Bronchial epithelial cell (primary cell): ENCODE measurements at places on chromosomes 4 and X. TPM values are rescaled to one million over a fixed set of nuclear protein-coding genes. Genes with fewer than 3 reads are reported as not detected.

TMPRSS11F gene
- total RNA-seq, result 1.6 and 2.3 TPM in 2 replicates

PHOX2B gene
- total RNA-seq, result not detected in 2 replicates

NAT8L gene
- total RNA-seq, result not detected in 2 replicates

SCFD2 gene
- total RNA-seq, result 10.8 and 21.9 TPM in 2 replicates

GYPB gene
- total RNA-seq, result not detected in 2 replicates

PAGE4 gene
- not detected in 2 replicates for total RNA-seq

MAGEA12 gene
- total RNA-seq, result not detected in 2 replicates

HTRA3 gene
- total RNA-seq, result under 0.01 and 0.26 TPM in 2 replicates

INTU gene
- total RNA-seq, result 3.9 and 6.7 TPM in 2 replicates

OR13H1 gene
- total RNA-seq, result not detected in 2 replicates

TMSB15A gene
- total RNA-seq, result not detected in 2 replicates

DYNLT3 gene
- total RNA-seq, result 38.7 and 93.2 TPM in 2 replicates

LPAR4 gene
- not detected in 2 replicates for total RNA-seq

TMSB15C gene
- 0.79 and 1.8 TPM in 2 replicates for total RNA-seq

NAP1L3 gene
- total RNA-seq, result not detected in 2 replicates

KLB gene
- under 0.01 TPM in 2 replicates for total RNA-seq

S100G gene
- total RNA-seq, result not detected in 2 replicates

IKBKG gene
- 8.4 and 10.3 TPM in 2 replicates for total RNA-seq

BRS3 gene
- not detected in 2 replicates for total RNA-seq

GNRHR gene
- total RNA-seq, result under 0.01 and 0.13 TPM in 2 replicates

WAS gene
- total RNA-seq, result not detected in 2 replicates

IL2RG gene
- 0.26 TPM in 1 of 2 replicates, not detected in the other for total RNA-seq

ARHGEF38 gene
- 0.26 TPM in 1 of 2 replicates, not detected in the other for total RNA-seq

BBS12 gene
- total RNA-seq, result 4.5 and 6.8 TPM in 2 replicates

STBD1 gene
- 9.5 and 10.0 TPM in 2 replicates for total RNA-seq

GPRIN3 gene
- total RNA-seq, result not detected in 2 replicates

DKK2 gene
- total RNA-seq, result 0.26 TPM in 1 of 2 replicates, not detected in the other

TMEM131L gene
- 7.9 TPM in 2 replicates for total RNA-seq

NCAPG gene
- 0.26 TPM in 2 replicates for total RNA-seq

SHOX gene
- total RNA-seq, result not detected in 2 replicates

COPS4 gene
- total RNA-seq, result 41.6 and 42.2 TPM in 2 replicates

BTC gene
- total RNA-seq, result 1.1 and 2.4 TPM in 2 replicates

TLR10 gene
- not detected in 2 replicates for total RNA-seq

ALAS2 gene
- total RNA-seq, result not detected in 2 replicates

MAGEA10 gene
- not detected in 2 replicates for total RNA-seq

RS1 gene
- not detected in 2 replicates for total RNA-seq

KDR gene
- total RNA-seq, result under 0.01 TPM in 1 of 2 replicates, not detected in the other

REELD1 gene
- total RNA-seq, result under 0.01 TPM in 1 of 2 replicates, not detected in the other

GYPA gene
- total RNA-seq, result not detected in 2 replicates

SH3D19 gene
- 13.1 and 13.2 TPM in 2 replicates for total RNA-seq

CCDC110 gene
- under 0.01 and 0.13 TPM in 2 replicates for total RNA-seq

TEX11 gene
- not detected in 2 replicates for total RNA-seq

CLDN34 gene
- not detected in 2 replicates for total RNA-seq

PTCHD1 gene
- total RNA-seq, result under 0.01 TPM in 1 of 2 replicates, not detected in the other

FREM3 gene
- not detected in 2 replicates for total RNA-seq

PPBP gene
- total RNA-seq, result 0.13 and 0.26 TPM in 2 replicates

EPGN gene
- total RNA-seq, result 7.9 and 129 TPM in 2 replicates

SPRY1 gene
- 3.2 and 3.3 TPM in 2 replicates for total RNA-seq

MND1 gene
- total RNA-seq, result 1.0 and 1.3 TPM in 2 replicates

MCUB gene
- 4.7 and 5.1 TPM in 2 replicates for total RNA-seq

GATA1 gene
- total RNA-seq, result not detected in 2 replicates

ARX gene
- total RNA-seq, result not detected in 2 replicates

CTAG1B gene
- not detected in 2 replicates for total RNA-seq

ETDB gene
- not detected in 2 replicates for total RNA-seq
